Fibroblast of lung (primary cell): ENCODE measurements at places on chromosomes 16 and 17. TPM values are rescaled to one million over a fixed set of nuclear protein-coding genes. Genes with fewer than 3 reads are reported as not detected.

Gene PRCD
- total RNA-seq: 4.1 and 4.3 TPM in 2 replicates

Gene CSH2
- total RNA-seq: not detected in 2 replicates

Gene KAT8
- 30.4 and 39.3 TPM in 2 replicates for total RNA-seq

Gene COL1A1
- total RNA-seq: 577 and 584 TPM in 2 replicates

- H3K4me1 ChIP-seq: no peaks in the 10 kb centered on the region
- no peak overlapping the region for H3K27ac ChIP-seq
- no peaks in the 10 kb centered on the region for H3K36me3 ChIP-seq
- DNase-seq: no peak
Measured at GRCh38 chr16:83727751-83728352, 79.9 kb upstream of the HSBP1 start.

- H3K27me3 ChIP-seq: peaks cover 3% of the 10 kb centered on the region
- H3K27ac ChIP-seq: no peak overlapping the region
Measured at GRCh38 chr17:39057701-39058206, 90.6 kb upstream of the FBXO47 start.

- no peaks in the 10 kb centered on the region for H3K4me1 ChIP-seq
- no peaks in the 10 kb centered on the region for H3K36me3 ChIP-seq
- H3K27me3 ChIP-seq: no peaks in the 10 kb centered on the region
- no peak overlapping the region for H3K27ac ChIP-seq
Measured at GRCh38 chr17:27846042-27846655, 45.8 kb upstream of the NOS2 start.

DNA sequence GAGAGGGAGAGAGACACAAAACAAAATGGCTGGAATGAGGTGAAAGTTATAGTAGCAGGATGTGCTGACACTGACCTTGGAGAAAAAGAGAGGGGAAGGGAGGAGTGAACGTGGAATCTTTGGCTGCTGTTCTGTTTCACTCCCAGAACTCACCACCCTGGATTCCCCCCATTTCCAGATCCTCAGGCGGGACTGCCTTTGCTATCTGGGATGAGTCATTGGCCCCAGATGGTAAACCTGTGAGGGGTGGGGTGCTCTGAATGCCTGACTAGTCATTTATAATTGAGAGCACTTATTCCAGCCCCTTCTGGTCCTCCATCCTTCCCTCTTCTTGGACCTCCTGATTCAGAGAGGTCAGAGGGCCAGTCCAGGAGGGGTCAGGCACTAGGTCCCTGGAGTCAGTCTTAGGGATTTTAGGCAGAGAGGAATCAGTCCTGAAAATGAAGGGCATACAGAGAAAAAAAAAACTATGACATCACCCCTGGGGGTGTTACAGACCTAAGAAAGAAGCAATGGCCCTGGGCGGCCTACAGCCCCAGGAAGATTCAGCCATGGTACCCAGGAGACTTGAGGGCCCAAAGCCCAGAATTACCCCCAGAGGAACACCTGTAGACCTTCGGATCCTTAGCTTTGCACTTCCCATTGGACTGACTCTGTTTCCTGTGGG is 2.2 kb upstream of the ZG16 start:
- H3K4me1 ChIP-seq: no peaks in the 10 kb centered on the region
- peak; percentile 48 for DNase-seq
- peaks cover 17% of the 10 kb centered on the region for H3K27me3 ChIP-seq
- H3K27ac ChIP-seq: no peak overlapping the region

DNA sequence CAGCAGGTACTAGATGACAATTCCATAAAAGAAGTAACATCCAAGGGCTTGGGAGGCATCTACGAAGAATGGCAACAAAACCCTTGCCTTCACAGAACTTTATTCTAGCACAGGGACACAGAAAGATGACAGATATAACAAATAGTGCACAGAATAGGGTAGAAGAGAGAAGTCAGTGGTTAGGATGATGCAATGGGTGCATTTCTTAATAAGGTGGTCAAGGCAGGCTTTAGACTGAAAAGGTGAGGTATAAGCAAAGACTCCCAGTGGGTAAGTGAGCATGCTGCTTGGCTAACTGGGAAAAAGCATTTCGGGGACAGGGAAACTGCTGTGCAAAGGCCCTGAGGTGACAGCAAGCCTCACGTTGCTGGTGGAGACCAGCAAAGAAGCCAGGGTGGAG is 175.9 kb downstream of the XYLT1 start:
- no peaks in the 10 kb centered on the region for H3K36me3 ChIP-seq
- no peaks in the 10 kb centered on the region for H3K4me1 ChIP-seq
- H3K4me3 ChIP-seq: no peak overlapping the region
- no peaks in the 10 kb centered on the region for H3K27me3 ChIP-seq
- no peak for DNase-seq
